ENCODE measurements at places on chromosomes 5 and 9.

GRCh38 chr9:80127920-80128319 is 556.2 kb downstream of the TLE4 start:
- DNase-seq = no peak

DNA sequence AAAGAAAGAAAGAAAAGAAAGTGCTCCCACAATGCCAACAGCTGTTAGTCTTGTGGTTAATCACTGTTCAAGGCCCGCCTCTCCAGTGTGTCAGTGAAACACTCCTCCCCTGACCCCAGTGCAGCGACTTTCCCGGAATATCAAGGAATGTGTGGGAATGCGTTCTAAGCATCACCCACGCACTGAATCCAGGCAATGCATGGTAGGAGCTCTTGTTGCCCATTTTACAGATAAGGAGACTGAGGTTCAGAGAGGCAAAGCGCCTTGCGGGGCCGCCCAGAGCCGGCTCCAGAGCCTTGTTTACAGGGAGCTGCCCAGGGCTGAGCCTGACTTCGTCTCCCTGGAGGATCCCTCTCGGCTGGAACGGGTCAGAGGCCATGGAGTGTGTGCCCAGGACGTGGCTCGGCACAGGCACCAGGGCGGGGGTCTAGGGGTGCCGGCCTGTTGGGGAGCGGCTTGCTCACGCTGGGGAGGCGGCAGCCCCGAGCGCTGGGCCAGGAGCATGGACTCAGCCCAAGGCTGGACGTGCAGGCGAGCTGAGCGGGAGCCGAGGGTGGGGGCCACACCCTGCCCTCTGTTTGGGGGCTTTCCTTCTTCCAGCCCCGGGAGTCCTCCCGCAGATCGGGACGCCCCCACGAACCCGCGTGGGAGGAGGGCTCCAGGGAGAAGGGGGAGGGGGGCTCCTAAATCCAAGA is 823 bp downstream of the ST6GALNAC6 start:
- peak; percentile 83 for DNase-seq

GRCh38 chr9:106716820-106717219 is 146.1 kb upstream of the ZNF462 start:
- no peak for DNase-seq

- DNase-seq = no peak
Measured at GRCh38 chr5:137414112-137414755, 84.9 kb downstream of the SPOCK1 start.

DNA sequence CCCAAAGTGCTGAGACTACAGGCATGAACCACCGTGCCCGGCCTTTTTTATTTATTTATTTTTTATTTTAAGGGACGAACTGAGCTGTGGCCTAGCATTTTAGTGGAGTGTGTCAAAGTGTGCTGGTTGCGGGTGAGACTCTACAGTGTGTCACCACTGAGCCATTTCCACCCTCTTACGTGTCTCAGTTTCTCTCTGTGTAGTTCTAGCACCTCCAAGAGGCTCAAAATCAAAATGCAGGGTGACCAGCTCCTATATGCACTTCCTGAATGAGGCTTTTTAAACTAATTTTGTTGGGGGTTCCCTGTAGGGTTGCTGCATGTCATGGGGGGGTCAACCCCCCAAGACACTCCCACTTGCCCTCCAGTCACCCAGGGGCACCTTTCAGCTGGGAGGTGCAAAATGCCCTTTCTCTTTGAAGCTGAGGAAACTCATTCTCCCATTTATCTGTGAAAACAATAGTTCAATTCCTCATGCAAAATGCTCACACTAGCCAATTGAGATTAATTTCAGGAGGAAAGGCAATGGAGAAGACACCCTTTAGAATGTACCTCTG is 69.3 kb downstream of the COL15A1 start:
- no peak for DNase-seq

- DNase-seq = no peak
Measured at GRCh38 chr5:170397059-170397458, 7.9 kb upstream of the KCNMB1 start.

DNA sequence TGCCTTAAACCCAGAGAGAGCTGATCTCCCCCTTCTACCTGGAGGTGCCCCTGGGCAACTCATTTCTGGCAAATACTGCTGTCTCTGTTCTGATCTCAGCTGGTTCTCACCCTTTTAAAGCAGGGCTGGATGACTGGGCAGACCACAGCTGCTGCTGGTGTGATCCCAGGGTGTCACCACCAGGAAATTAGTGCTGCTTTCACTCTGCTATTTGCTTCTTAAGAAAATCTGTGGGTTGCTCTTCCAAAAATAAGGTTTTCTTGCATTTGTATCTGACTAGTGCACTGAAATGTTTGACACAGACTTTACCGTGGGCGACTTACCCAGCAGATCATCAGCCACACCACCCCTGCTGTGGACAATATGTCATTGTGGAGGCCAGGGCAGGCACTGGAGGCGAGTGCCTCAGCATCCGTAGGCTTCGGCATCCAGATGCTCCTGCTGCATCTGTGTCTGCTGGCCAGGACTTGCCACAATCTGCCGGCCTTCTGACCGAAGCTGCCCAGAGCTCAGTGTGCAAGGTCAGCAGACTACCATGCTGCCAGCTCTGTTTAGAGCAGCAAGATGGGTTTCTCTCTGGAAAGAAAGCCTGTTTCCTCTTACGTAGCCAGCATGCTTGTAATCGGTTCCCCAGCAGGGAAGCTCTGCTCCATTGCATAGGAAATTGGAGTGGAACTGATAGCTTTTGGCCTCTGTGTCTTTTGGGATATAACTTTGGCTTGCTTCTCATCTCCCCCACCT is 13.6 kb downstream of the ARHGAP26 start:
- DNase-seq = no peak

GRCh38 chr5:96146675-96147074 is 185.0 kb upstream of the ELL2 start:
- no peak for DNase-seq

GRCh38 chr5:59300930-59301329 is 592.6 kb downstream of the PDE4D start:
- DNase-seq = no peak

DNA sequence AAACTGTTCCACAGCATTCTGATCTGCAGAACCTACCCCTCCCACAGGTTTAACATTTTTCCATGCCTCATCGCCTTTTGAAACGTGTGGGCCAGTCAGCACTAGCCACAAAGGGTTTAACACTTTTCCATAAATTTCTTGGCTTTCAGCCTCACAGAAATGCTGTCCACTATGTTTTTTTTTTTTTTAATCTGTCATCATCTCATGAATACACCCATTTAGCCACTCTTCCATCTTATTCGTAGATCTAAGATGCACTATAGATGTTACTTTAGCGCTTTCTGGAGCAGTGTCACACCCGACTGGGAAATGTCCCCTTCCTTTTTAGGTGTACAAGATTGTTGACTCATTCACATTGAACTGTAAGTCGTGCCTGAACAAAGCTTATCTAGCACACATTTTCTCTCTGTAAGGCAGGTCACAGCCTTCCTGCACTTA is 62.3 kb downstream of the GCNT1 start:
- no peak for DNase-seq

DNA sequence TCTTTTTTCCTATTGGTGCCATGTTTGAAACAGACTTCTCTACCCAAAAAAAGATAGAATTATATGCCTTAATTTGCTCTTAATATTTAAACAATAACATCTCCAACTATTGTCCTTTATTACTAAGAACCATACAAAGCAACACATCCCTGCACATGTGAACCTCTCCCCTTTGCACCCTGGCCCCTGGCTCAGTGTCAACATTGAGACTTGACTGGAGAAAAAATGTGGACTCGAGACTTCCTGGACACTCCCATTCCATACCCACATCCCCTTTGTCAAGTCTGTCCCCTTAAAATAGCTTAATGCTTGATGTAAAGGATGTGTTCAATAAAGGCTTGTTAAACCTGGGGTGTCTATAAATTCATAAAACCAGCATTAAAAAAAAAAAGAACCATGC is 53.2 kb downstream of the TTC39B start:
- no peak for DNase-seq

DNA sequence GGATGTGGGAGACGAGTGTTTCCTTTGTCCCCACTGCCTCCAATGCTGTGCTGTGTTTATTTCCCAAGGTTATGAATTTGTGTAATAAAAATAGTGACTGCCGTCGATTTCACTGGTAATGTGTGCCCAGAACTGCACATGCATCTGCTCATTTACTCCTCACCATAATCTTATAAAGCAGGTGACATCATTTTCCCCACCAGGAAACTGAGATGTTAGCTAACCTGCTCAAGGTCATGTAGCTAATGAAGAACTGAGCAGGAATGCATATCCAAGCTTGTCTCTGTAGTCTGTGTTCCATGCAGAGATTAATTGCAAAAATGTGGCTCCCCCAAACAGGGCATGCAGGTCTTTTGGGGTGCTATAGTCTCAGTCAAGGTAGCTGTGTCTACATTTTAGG is 224.4 kb downstream of the TENT4A start:
- no peak for DNase-seq

DNA sequence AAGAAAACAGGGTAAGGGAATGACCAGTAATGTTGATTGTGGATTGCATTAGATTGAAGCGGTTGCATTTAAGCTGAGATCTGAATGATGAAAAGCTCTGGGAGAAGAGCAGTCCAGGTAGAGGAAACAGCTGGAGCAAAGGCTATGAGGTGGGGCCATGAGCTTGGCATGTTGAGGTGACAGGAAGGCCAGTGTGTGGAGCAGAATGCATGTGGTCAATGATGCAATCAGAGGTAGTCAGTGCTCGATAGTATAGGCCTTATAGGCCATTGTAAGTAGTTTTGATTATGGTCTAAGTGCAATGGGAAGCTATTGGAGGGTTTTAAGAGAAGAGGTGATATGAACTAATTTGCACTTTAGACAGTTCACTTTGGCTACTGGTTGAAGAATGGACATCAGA is 270.4 kb downstream of the ARHGAP26 start:
- no peak for DNase-seq

DNA sequence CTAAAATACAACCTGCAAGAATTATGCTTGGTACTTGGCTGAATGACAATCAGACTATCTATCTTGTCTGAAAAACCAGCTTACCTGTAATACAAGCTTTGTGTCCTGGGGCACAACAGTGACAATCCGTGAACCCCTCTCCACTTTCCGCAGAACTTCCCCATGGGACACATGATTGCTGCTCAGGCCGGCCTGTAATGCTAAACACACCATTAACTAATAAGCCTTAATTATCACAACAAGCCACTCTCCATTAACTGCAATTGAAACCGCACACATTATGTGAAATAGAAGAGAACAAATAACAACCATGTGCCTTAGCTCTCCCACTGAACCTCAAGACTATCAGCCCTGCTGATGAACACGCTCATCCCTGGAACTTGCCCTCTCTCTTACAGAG is 33.7 kb downstream of the ELP1 start:
- DNase-seq = no peak

- no peak for DNase-seq
Measured at GRCh38 chr9:70147651-70148050, 104.0 kb downstream of the MAMDC2 start.

Data from coronary artery (tissue), 2 donors.